ENCODE measurements at places on chromosomes 11 and 22.

- no peak for DNase-seq
Observed at GRCh38 chr22:39265143-39265886, 20.5 kb upstream of the PDGFB start.

DNA sequence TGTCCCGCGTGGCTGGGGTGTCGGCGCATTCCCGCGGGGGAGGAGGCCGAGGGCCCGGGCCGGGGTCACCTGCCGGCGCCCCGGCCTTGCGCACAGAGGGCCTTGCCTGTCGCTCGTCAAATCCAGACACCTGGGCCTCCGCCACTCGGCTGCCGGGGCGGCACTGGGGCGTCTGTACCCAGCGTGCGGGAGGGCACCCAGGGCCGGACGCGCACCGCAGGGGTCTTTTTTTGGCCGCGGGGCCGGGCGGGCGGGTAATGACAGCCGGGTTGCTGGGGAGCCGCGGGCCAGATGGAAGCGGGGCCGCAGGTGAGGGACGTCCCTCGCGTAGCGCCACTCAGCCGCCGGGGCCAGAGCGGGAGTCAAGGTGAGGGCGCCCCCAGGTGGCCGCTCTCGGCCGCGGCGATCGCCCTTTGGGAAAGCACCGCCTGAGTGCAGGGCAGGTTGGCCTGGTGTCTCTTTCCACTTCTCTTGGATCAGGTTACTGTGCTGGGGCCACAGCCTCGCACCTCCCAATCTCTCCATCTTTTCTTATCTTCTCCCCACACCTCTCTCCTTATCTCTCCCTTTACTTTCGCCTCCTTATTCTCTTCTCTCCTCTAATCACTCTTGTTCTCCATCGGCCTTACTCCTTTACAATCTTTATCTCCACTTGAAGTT lies 3.5 kb downstream of the PHLDB1 start:
- DNase-seq, result peak; percentile 71

GRCh38 chr11:130677486-130678153 lies 229.2 kb downstream of the ADAMTS15 start:
- no peak for DNase-seq

DNA sequence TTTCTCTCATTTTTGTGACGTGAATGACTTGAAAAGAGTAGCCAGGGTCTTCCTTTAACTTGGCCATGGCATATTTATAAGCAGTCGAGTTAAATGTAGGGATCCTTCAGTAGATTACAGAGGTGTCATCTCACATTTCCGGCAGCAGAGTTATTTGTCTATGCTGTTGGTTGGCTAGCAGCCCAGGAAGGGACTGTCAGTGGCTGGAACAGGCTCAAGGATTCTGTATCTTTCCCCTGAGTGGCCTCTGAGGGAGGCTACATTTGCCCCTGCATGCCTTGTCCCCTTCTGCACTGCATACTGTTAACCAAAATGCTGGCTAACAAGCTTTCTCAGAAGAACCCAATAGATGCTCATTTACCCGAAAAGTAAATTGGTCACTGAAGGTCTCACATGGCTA lies 187.6 kb downstream of the PGR start:
- no peak for DNase-seq

DNA sequence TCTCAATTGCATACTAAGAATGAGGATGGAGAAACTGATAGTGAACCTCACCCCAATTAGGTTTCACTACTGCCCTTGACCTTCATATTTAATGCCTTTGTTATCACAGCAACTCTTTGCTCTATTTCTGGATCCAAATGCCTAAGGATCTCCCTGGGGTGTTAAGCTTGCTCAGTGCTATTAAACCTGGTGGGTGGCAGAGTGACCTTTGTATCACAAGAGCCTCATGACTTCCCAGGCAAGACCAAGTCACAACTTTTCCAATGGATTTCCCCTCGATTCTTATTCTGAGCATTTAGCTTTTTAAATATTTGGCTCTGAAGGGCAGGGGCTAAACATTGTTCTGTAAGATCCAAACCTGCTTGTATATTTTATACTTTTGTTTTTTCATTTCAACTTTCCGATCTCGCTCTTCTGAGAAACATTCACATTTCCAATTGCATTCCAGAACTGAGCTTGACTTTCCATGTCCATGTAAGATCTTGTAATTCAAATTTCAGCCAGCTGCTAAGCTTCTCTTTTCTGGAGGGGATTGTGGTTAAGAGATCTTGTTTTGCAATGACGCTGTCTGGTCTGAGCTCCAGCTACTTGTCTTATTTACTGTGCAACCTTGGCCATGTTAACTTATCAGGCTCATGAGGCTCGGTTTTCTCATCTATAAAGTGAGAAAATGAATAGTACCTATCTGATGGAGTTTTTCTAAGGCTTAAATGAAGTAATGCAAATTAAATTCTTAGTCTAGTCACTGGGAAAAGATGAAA lies 6.4 kb upstream of the EHF start:
- DNase-seq, result no peak

GRCh38 chr11:109956124-109956793 lies 136.9 kb upstream of the ZC3H12C start:
- DNase-seq, result no peak
